ENCODE measurements at places on chromosomes 4 and X.

GRCh38 chrX:250965-251364, 30.2 kb upstream of the PLCXD1 start:
- no peak for DNase-seq

- DNase-seq, result no peak
Measured at GRCh38 chr4:43816116-43816515, 632.5 kb downstream of the KCTD8 start.

- DNase-seq, result no peak
Measured at GRCh38 chr4:158861281-158861680, 92.5 kb downstream of the FNIP2 start.

DNA sequence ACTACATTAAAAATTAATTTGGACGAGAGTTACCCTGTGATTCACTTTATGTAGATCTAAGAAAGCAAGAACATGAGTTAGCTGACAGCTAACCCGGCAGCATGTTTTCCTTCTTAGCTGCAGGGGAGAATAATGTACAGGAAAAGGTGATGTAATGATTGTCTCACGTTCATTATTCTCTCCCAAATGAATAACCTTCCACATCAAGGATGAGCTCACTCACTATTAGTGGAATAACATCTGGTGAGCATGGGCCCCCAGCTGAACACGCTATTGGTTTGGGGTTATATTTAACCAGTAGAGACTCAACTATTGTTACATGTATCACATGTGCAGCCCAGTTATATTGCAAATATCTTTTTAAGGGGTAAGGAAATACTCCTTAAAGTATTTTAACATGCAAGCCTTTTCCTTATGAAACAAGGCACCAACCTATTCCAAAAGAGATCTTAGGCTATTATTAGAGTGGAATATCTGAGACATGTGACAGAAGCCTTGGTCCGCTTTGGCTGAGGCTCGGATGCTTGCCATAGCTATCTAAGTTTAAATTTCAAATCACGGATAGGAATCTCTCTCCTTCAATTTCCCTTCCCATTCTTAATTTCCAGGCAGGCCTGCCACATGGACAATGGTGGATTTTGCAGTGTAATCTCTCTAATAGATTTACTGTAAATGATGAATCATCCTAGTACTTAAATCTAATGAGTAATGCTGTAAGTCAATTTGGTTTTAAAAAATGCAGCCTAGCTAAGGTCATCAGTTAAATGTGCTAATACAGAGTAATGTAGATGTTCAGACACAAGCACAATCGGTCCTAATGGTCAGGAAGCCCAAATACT, 99.0 kb upstream of the OTUD4 start:
- no peak for DNase-seq

GRCh38 chr4:70192895-70193294, 2.6 kb upstream of the ODAM start:
- no peak for DNase-seq

DNA sequence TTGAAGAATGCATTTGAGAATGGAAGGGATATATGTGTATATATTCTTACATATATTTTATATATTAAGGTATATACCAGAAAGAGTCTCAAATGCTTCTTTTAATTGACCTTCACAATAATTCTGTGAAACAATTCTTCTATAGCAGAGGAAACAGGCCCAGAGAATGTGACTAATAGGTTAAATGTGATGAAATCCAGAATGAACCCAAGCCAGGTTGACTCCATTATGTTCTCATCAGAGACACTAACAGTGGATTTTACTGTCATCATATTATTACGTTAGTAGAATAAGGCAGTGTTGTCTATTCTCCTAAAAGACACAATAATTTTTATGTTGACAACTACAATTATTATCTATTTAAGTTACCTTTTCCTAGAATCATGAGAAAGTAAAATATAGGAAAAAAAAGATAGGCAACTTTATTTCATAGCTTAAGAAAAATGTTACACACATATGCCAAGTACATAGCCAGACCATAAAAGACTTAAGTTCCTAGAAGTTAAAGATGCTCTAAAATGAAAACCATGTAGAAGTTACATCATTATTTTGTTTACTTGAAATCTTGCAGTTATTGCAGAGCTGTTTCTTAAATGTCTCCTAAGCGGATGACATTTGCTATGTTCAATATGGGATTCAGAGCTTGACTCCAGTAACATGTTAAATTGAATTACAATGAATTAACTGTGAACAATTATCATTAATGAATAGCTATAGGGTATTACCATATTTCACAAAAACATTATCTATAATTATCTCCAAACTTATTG, 56.2 kb upstream of the ANKRD50 start:
- no peak for DNase-seq

Data from activated CD4-positive, alpha-beta T cell treated with anti-CD3 and anti-CD28 coated beads, Interleukin-2, Interleukin-6, amounts not matched to agents 100 ng/mL and 50 ng/mL, durations not matched to agents 16 hours and 8 hours (primary cell).